ENCODE measurements at places on chromosomes 1 and 21.

GRCh38 chr1:161071886-161072371 is 2.2 kb upstream of the ARHGAP30 start:
- DNase-seq: no peak

DNA sequence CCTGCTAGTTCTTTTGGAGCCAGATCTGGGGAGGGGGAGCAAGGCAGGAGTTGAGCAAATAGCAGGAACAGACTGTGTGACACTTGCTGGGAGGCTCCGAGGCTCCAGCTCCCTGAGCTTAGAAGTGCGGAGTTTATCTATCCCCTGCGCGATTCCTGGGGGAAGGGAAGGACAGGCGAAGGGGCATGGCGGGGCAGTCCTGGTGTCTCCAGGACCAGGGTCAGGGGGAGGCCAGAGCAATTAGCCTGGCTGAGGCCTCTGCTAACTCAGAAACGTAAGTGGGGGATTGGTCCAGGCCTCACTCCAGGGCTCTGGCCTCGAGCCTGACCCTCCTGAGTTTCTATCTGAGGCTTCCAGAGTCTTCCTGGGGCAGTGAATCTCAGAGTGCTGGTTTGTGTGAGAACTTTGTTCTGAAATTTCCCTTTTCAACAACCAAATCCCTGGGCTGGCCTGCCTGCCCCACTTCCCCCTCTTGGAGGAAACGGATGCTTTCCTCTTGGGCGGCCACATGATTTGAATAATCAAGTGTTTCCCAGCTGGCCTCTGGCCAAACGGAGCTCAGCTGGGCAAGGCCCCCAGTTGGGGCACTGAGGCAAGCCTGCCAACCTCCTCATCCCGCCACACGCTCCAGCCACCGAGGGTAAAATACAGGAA is 15.6 kb downstream of the ALPL start:
- no peak for DNase-seq

DNA sequence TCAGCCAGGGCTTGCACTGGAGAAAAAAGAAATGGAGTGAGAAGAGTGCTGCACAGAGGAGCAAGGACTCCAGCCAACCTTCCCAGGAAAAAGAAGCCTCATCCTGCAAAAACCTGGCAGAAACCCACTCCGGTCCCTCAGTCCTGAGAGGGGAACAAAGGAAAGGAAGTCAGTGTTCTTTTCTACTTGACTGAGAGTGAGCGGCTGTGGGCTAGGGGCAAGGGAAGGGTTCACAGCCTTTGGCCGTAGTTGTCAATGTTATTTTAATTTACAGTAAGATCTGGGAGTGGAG is 8.9 kb upstream of the GOLT1A start:
- no peak for DNase-seq

- no peak for DNase-seq
Measured at GRCh38 chr21:28749536-28749935, 243.1 kb downstream of the LTN1 start.

- no peak for DNase-seq
Measured at GRCh38 chr1:1116701-1117468, 996 bp upstream of the C1orf159 start.

- DNase-seq: no peak
Measured at GRCh38 chr1:32767641-32768040, 49.5 kb downstream of the YARS1 start.

DNA sequence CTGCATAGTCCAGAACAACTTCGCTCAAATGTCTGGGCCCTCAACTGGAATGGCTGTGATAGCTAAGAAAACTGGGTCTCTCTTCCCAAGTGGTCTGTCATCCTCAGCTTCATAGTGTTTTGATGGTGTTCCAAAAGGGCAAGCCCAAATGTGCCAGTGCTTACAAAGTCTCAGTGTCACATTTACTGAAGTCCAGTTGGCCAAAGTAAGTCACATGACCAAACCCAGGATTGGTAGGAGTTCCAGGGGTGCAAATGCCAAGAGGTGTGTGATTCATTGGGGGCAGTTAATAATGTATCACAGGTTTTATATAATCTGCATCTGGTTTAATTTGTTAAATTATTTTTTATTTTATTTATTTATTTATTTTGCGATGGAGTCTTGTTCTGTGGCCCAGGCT is 24.9 kb downstream of the SMG7 start:
- DNase-seq: no peak

GRCh38 chr1:110903853-110904500 is 31.0 kb downstream of the CD53 start:
- DNase-seq: no peak

DNA sequence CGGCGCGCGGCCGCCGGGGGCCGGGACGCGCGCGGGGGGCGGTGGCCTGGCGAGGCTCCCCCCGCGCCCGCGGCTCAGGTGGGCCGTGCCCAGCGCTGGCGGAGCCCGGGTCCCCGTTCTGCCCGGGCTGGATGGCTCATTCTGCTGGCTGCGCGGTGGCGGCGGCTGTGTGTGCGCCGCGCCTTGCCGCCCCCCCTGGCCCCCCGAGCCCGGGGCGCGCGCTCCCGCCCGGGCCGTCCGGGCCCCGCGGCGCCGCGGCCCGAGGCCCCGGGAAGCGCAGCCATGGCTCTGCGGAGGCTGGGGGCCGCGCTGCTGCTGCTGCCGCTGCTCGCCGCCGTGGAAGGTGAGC is at the start of gene EPHB2:
Gene EPHB2, plus strand, starts transcription at position 139 of the 349 bp plus-strand sequence. Its CDS starts 144 bp downstream, at position 283.
- DNase-seq: peak; percentile 41

GRCh38 chr1:55326496-55327243 is 111.5 kb upstream of the USP24 start:
- DNase-seq: no peak

DNA sequence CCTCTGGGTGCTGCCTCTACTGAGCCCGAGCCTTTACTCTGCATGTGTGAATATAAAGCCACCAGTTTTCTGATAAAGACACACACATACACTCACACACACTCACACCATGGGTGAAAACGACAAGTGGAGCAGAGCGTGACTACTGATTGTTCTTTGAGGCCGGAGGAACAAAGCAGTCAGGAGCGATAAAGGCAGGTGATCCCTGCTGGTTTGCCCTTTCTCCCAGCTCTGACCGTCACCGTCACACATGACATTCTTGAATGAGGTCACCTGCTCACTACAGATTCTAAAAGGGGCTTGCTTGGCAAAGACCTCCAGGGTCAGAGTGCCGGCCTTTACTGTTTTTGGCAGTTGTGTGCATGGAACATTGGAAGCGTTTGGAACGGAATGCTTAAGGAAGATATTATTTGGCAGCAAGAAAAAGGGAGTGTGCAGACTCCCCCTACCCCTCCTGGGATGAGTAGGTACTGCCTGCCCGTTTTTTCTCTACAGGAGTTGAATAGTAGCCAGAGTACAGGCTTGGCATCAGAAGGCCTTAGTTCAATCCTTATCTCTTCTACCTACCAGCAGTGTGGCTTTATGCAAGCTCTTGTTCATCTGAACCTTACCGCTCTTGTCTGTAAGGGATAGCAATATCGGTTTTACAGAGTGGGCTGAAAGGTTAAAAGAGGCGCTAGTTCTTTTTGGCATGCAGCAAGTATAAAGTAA is 79.7 kb downstream of the PBX1 start:
- no peak for DNase-seq

- DNase-seq: no peak
Measured at GRCh38 chr1:157226739-157227138, 88.5 kb upstream of the ETV3 start.
